ENCODE measurements at places on chromosomes 12 and 14.

GRCh38 chr14:58814466-58814865 is 176.7 kb downstream of the DACT1 start:
- DNase-seq: no peak

DNA sequence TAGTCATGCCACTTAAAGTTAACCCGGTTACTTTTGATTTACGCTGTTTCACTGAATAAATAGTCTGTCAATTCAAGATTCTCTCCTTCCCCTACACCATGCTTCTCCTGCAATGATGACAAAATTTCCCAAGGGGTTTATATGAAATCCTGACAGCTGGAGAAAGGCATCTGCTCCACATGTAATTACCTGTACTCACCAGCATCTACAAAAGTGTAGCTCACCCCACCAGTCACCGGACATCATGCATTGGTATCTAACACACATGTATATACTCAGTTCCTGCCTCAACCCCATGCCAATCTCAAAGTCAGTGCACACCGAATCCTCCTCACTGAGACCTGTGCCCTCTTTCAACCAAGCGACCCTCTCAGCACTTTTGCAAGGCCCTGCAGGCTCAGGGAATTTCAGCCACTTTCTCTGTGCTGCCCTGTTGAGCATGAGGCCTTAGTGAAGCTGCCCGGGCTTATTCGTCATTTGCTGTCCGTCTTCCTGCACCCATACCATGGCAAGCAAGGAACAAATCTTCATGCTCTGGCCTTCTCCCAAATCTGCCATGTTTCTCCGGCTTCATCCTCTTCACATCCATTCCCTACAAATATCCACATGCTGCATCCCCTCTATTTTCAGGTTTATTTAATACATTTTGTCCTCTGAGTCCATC is 131.6 kb downstream of the SEC23A start:
- no peak for DNase-seq

- peak; percentile 26 for DNase-seq
Observed at GRCh38 chr12:106137530-106138356, 1.0 kb downstream of the NUAK1 start.

- DNase-seq: no peak
Observed at GRCh38 chr12:42641221-42641885, 51.8 kb upstream of the PRICKLE1 start.

DNA sequence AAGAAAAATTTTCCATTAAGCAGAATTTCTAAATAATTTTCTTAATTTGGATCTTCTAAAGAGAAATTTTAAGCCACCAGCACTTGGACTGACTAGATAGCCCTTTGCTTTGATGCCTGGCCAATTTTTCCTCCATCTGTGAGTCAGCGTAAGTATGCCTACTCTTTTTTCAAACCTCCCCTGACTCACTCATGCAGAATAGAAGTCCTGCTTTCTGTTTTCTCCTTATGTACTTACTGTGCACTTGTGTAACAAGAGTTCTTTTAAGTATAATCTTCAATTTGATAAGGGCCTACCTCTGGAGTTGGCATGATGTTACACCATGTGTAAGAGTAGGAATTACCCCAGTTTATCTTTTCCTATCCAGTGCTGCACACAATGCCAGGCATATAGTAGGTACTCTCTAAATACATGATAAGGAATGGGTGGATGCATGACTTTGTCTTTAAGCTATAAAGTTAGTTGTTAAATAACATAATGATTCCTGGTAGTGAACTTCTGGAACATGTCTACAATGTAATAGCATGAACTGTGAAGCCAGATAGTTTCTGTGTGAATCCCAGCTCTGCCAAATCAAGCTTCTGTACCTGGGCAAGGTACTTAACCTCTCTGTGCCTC is 329.6 kb downstream of the TMTC2 start:
- DNase-seq: no peak

- DNase-seq: no peak
Observed at GRCh38 chr12:132514838-132515237, 24.9 kb downstream of the FBRSL1 start.

GRCh38 chr14:57981817-57982560 is 116.1 kb upstream of the SLC35F4 start:
- DNase-seq: no peak

- no peak for DNase-seq
Observed at GRCh38 chr12:28974166-28974565, 174.9 kb upstream of the FAR2 start.

DNA sequence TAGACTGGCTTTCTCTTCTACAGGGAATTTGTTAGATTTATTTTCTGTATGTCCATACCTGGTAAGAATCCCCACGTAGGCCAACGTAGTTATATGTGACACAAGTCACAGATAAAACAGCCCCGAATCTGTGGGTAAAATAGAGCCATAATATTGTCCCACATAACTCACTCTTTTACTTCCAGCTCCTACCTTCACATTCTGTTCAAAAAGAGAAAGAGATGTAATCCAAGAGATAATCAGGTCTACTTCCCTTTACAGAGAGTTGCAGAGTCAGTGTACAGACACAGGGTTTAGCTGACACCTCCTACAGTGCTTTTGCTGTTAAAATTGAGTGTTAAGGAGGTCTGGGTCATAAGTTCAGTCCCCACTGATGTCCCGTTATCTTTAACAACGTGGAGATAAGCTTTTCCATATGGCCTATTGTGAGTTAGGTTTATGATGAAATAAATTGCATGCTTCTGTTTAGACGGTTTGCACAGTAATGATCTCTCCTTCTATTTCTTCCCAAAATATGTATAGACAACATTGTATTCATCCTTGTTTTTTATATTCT is 446.5 kb downstream of the ADAMTS20 start:
- DNase-seq: no peak

DNA sequence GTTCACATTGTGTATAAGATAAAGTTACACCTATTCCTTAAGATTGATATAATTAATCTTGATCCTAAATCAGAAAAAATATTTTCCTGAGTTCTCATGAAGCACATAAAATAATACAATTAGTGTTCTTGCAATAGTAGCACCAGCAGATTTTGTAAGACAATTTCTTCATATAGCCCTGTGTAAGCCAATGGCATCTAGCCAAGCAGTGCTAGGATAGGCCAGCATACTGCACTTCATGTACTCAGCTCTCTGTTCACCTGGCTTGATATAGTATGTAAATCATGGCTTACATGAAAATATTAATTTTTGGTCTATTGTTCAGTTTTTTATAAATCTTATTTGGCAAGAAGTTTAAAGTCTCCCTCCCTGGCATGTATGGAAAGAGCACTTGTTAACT is 1.9 kb downstream of the KLRF2 start:
- DNase-seq: no peak

DNA sequence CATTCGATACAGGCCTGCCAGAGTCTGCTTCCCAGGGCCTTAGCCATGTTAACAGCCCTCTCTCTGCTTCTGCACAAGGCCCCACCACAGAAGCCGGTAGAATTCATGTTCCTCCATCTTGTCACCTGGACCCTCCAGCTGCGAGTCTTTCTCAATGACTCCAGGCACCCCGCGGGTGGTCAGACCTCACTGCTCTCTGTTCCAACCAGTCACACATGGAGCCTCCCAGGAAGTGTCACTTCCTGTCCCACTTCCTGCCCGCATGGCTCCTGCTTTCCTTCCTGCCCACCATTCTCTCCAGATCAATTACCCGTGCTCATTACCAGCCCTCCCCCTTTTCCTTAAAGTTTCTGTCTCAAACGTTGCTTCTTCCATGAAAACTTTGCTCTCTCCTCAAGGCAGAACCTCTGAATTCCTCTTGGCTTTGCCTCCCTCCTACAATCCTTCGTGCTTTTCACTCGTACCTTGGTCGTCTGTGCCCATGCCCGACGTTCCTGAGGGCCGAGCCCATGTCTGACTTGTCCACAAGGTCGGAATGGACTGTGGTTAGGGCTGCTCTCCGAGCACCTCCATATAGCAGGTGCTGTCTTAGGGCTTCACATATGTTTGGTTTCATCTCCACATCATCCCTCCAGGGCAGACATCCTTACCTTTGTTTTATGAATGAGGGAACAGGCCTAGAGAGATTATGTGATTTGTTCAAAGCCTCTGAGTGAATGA is 172.1 kb downstream of the TSPAN9 start:
- no peak for DNase-seq

GRCh38 chr12:104680070-104680469 is 223.3 kb downstream of the CHST11 start:
- DNase-seq: peak; percentile 54

DNA sequence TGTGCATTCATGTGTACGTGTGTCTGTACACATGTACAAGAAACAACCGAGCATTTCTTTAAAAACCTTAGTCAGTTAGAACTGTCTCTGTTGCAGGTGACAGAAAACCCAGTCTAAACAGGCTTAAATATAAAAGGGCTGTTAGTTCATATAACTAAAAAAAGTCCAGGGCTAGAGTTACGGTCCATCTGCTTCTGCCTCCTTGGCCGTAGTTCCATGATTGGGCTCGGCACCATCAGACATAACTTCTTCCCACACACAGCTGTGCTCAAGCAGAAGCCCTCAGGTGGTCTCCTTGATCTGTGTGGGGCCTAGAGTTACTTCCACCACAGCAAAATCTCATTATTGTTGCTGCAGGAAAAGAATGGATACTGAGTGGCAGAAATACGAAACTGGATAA is 34.6 kb downstream of the CKB start:
- DNase-seq: no peak

DNA sequence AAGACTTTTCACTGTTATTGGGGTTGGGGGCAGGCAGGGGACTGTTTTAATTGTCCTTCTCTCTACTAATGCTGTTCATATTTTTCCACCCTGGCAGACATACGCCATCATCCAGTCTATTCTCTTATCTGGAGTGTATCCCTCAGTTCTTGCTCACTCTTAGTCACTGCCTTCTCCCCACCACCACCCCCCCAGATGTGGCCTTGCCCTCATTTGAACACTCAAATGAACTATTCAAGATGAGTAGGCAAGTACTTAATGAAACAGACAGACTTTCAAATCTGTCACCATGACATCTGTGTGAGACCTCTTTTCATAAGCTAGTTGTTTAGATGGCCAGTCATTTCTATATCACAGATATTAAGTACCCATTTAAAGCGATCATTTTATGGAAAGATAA is 10.1 kb downstream of the NUDT4 start:
- DNase-seq: no peak

DNA sequence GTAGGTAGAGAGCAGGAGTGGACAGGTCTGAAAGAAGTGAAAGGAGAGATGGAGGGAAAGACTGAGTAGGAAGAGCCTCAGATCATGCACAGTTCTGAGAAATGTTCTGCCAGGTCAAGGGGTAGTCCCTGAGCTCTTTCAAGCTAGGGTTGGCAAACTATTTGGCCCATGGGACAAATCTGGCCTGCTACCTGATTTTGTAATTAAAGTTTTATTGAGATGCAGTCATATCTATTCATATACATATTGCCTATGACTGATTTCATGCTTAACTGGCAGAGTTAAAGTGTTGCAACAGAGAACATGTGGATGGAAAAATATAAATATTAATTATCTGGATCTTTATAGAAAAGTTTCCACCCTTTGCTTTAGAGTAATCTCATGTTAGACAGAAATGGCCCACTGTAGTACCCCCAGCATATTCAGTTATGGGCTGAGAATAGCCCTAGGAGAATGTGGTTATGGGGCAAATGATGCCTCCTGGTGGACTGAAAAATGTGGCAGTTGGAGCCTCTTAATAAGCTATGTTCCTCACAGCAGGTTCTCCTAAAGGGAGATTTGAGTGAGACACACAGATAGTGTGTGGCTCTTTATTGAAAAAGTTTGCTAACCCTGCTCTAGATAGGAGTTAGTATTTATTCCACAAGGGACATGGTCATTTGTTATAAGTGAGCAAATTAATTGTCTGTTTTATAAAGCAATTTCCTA is 476.9 kb downstream of the LRIG3 start:
- no peak for DNase-seq

GRCh38 chr12:86772696-86773095 is 516.5 kb upstream of the MGAT4C start:
- DNase-seq: no peak

DNA sequence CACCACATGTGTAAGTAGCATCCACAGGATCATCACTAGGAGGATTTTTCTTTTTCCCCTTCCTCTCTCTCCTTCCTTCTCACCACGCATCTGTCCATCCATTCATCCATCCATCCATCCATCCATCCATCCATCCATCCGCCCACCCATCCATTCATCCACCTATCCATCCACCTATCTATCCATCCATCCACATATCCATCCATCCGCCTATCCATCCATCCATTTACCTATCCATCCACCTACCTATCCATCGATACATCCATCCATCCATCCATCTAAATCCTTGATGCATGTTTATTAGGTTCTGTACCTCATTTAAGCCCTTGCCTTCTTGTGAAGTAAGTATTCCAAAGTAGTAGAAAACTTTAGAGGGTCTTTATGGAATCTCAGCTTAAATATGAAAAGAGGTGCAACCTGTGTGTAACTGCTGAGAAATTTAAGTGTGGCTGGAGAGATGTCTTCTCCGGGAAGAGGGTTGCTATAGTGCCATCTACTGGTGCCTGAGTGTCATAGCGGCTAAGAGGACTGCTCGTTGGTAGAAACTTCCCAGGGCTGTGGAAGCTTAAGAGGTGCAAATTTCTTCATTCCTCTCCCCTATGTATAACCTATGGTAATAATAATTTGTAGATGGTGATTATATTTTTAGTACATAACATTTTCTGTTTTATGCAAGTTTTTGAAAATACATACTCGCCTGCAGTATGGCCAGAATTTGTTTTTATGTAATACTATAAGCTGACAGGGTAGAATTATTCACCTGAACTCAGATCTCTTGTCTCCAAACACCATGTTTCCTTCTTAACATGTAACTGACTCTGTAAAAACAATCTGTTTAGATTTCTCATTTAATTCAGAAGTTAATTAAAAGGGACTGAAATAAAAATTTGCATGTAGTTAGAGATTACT is 46.0 kb downstream of the MYO1H start:
- DNase-seq: peak; percentile 60

DNA sequence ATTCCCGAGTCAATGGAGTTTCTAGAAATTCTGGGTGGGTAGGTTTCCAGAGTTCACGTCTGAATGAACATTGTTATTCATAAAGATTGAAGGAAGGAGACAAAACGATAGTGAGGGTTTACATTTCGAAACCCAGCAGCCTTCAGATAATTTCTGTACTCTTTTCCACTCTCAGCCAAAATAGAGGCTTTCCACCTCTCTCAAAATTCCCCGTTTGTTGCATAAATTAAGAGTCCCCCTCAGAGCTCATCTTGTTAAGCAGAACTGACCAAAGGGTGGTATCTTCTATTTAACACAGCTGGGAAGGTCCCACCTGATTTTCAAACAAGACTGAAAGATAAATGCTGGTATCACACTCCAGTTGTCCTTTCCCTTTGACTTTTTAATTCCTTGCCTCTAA is 21.5 kb upstream of the YARS2 start:
- DNase-seq: no peak

- peak; percentile 41 for DNase-seq
Observed at GRCh38 chr12:52119398-52120254, 40.1 kb downstream of the SMIM41 start.

GRCh38 chr14:90739318-90740068 is 76.7 kb downstream of the TTC7B start:
- DNase-seq: no peak

DNA sequence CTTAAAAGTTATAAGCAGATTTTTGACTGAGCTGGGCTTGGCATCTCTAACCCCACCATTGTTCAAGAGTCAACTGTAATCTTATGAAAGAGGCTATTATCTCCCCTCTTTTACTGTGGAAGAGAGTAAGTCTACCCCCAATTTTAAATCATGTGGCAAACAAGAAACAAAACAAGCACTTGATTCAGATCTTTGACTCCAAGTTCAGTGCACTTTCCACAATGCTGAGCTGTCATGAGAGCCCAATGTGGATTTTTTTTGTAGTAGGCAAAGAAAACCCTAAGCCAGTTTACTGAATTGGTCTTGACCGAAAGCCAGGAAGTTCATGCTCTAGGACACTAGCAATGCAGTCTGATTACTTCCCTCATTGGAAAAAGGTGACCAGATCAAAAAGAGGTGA is 306.2 kb downstream of the GALC start:
- DNase-seq: no peak

- peak; percentile 33 for DNase-seq
Observed at GRCh38 chr12:113757221-113758002, 208.7 kb downstream of the RBM19 start.
